ENCODE measurements at places on chromosomes 12 and 14. TPM values are rescaled to one million over a fixed set of nuclear protein-coding genes. Genes with fewer than 3 reads are reported as not detected.

GRCh38 chr14:78788467-78789360, 618.5 kb downstream of the NRXN3 start:
- H3K4me1 ChIP-seq = no peaks in the 10 kb centered on the region
- H3K4me3 ChIP-seq = no peak overlapping the region
- no peak for DNase-seq
- H3K27ac ChIP-seq = no peak overlapping the region

DNA sequence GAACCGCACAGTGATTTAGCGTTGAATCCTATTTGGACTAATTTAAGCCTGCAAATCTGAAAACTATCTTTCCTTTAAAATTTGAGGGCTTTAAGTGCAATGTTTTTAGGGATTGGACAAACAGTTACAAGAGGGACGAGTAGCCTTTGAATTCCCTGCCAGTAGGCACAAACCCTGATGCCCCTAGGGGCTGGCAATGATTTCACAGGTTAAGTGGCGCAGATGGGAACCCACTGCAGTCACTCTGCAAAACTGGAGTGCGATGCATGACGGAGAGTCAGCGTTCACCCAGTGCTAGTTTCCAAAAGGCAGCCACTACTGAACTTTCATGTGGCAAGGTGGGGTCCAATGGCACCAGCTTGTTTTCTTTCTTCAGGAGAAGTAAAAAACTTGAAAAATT, 99.4 kb upstream of the FRMD6 start:
- H3K27me3 ChIP-seq = no peaks in the 10 kb centered on the region
- no peak overlapping the region for H3K4me3 ChIP-seq
- H3K27ac ChIP-seq = no peak overlapping the region
- no peak for DNase-seq

DNA sequence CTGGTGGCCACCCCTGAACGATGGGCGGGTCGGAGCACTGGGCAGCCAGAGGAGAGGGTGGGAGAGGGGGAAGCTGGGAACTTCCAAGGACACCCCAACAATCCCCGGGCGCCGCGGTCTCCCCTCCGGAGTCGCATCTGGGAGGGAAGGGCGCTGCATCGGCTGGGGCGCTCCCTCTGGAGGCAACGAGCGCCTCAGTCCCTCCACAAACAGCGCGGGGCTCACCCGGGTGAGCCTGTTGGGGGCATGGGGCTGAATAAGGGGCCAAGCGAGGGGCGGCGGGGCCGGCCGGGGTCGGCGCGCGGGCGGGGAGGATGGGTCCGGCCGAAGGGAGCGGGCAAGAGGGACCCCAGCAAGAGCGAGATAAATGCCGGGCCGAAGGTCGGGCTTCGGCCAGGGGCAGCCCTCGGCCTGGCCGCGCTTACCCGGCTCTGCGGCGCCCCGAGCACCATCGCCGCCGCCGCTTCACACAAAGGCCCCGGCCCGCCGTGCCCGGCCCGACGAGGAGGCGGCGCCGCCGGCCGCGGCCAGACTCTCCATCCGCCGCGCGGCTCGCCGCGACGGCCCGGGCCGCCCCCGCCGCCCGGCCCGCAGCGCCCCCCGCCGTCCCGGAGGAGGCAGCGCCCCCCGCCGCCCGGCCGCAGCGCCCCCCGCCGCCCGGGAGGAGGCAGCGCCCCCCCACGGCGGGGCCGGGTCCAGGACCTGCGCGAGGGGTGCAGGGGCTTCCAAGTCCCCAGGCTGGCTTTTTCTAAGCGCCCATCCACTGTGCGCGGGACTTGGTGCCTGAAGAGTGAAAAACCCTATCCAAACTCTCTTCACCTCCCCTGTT, at the start of gene ZBTB39:
Gene ZBTB39 (minus strand): TSS at position 567 of the 829 bp plus-strand sequence. CDS start 1,629 bp downstream, outside the sequence.
- H3K36me3 ChIP-seq = no peaks in the 10 kb centered on the region
- H3K4me3 ChIP-seq = peak within 1 kb of the TSS; percentile 99
- no peaks in the 10 kb centered on the region for H3K27me3 ChIP-seq

The SIX1 gene
- total RNA-seq = not detected

The KRT86 gene
- not detected for total RNA-seq
